ENCODE measurements at places on chromosomes 6 and 20.

GRCh38 chr20:479487-479886 lies 17.2 kb upstream of the TBC1D20 start:
- no peak for DNase-seq

GRCh38 chr6:6968731-6969552 lies 138.8 kb upstream of the RREB1 start:
- no peak for DNase-seq

DNA sequence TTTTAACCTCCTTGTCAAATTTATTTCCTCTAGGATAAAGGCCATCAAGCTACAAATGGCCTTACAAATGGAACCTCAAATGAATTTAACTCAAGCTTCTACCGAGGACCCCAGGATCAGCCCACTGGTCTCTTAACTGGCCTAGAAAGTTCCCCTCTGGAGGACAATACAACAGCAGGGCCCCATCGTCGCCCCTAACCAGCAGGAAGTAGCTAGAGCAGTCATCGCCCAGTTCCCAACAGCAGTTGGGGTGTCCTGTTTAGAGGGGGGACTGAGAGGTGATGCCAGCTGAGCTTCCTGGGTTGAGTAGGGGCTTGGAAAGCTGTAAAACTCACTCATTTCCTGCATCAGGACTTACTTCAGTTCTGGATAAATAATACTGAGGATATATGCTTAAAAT lies 25.6 kb downstream of the CEP85L start:
- DNase-seq: no peak

DNA sequence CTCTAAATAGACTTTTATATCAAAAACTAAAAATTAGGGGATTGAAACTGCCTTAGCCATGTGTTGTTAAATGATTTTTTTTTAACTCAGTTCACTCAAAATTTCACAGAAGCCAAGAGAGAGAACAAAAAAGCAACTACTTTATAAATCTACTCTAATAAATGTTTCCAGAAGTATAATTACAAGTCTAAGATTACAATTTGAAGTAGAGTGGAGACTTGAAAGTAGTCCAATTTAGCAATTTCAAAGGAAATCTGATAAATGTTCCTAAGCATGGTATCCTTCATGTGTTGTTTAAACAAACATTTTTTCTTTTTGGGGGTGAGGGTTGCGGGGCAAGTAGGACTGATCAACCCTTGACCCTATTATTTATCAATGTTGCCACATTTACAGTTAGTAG lies 72.6 kb downstream of the PHIP start:
- no peak for DNase-seq

DNA sequence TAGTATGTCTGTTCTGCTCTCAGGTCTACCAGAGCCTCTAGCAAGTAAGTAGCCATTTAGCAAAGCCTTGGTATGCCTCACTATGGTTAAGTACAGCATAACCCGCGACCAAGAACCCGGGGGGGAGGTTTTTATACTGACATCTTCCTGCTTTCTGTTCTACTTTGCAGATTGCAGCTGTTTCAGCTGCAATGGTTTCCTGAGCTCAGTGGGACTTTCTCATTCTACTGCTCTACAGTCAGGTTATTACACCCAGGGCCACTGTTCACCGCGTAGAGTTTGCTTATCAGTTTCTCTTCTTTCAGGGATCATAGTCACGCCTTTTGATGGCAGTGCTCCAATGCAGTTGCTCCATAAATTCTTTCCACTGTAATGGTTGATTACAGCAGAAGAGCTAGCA lies 631.3 kb downstream of the TFAP2A start:
- DNase-seq: no peak

DNA sequence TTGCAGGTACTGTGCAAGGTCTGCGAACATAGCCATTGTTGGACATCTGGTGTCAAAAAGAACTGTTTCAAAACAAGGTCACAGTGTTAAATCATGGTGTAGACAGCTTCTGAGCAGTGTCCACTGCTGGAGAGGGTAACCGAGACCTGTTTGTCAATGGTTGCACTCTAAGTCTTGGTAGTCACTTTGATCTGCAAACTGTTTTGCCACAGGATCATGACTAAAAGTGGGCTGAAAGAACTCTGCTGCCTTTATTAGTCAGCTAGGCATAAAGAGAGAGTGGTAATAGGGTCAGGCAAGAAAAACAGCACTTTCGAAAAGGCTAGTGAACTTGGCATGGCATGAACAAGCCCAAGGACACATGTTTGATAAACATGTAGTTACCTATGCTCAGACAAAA lies 552.3 kb upstream of the CITED2 start:
- DNase-seq: no peak

DNA sequence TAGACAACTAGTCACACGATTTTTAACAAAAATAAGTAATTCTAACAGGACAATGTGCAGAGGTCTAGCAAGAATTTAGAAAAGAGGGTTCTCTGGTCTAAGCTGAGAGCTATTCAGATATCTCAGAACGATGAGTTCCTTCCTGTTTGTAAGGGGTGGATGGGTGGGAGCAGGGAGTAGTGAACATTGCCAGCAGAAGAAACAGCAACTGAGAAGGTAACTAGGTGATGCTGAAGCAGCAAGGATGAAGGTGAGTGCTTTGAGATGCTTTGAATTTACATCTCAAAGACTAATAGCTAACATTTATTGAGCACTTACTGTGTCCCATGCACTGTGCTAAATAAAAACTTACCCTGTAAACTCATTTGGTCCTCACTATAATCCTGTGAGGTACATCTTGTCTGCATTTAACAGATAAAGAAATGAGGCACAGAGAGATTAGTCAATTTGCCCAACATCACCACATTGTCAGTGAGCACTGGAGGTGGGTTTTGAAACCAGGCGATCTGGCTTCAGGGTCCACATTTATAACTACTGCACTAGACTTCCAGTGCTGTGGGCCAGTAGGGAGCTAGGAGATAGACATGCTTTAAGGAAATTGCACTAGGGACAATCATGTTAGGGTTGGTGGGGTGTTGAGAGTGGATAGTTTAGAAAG lies 15.7 kb downstream of the BRD2 start:
- no peak for DNase-seq

DNA sequence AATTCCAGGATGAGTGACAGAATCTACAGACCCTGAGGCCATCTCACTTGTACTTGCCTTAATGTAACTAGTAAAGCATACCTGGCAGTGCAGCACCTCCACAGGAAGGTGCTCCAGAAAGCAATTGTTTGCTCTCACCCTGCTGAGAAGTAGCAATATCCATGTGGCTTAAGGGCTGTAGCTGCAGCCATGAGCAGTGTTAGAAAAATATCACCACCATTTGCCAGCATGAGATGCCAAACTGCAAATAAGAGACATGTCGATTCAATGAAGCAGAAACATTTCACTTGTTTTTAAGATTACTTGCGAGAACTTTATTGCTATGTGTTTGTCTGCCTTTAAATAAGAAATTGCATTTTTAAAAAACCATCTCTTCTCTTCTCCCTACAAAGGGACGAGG lies 151.5 kb downstream of the PRL start:
- DNase-seq: no peak

DNA sequence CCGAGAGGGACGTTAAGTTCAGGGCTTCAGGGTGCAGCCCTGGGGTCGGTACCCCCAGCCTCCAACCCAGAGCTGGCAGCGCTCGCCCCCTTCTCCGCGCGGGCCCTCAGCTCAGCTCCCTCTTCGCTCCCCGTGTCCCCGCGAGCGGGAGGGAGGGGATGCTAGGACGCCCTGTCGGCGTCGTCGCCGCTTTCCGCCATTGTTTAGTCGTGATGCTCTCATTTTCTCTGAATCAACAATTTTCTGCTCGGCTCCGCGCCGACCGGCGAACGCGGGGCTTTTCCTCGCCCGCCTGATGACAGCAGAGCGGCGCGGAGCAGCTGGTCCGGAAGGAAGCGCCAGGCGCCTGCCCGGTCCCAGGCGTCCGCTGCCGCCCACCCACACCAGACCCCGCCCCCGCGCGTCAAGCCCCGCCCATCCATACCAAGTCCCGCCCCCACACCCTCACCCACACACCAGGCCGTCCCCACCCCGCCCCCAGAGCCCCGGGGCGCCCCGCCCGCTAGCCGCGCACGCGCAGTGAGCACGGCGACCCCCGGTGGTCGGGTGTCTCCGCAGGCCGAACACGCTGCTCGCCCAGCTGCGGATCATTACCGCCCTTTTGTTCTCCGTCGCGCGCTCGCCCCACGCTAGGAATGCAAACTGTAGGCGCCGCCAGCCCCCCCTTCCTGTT lies 50.1 kb upstream of the SLC32A1 start:
- DNase-seq: peak; percentile 9

DNA sequence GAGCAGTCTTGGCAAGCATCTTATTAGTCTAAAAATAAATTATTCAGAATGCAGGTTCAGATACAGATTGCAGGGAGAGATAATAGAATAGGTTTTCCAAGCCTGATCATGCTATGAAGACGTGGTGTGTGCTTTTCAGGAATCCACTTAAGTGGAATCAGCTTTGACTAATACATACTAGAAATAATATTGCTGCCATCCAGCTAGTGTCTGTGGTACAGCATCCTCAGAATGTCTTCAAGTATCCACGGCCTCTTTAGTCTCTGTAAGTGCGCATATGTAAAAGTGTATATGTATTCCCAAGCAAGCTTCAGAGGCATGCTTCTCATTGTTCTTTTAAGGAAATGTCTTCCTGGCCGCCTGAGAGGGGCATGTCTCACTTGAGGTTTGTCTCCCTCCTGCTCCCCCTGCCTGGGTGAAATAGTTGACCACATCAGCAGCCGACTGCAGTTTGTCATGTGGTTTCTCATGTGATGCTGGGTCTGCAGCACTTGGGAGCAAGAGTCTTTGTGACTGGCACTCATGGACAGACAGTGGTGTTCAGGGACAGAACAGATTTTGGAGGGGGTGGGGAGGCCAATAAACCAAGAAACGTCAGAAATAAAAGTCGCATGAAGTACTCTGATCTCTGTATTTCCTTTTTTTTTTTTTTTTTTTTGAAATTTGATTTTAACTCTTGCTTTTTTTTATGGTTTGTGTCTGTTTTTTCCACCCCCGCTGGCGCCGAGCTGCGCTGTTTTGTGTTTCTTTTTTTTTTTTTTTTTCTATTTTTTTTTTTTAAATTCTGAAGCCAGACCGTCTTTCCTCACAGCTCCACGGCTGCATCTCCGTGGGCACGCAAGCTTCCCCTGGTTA lies 150.8 kb downstream of the PRL start:
- DNase-seq: no peak

- no peak for DNase-seq
These were observed 420.5 kb upstream of the SOX4 start for GRCh38 chr6:21173031-21173430.

GRCh38 chr6:56235245-56235644 lies 12.1 kb downstream of the COL21A1 start:
- no peak for DNase-seq

- no peak for DNase-seq
These were observed 482.7 kb upstream of the JARID2 start for GRCh38 chr6:14763139-14763538.

DNA sequence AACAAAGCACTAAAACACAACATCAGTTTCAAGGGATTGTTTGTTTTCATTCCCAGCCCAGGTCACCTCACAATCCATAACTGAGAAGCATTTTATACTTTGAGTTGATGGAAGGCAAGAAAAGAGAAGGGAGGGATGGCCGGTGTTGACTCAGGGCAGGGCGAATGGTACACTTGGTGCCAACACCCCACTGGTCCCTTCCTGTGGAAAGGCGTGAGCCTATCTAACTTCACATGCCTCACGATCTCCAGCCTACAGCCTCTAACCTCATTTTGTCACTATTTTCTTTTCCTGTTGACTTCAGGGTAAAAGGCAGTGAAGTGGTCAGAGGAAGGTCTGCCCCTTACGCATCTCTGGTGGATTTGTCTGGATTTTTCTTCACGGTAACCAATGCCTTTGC lies 53.5 kb upstream of the SASH1 start:
- no peak for DNase-seq

DNA sequence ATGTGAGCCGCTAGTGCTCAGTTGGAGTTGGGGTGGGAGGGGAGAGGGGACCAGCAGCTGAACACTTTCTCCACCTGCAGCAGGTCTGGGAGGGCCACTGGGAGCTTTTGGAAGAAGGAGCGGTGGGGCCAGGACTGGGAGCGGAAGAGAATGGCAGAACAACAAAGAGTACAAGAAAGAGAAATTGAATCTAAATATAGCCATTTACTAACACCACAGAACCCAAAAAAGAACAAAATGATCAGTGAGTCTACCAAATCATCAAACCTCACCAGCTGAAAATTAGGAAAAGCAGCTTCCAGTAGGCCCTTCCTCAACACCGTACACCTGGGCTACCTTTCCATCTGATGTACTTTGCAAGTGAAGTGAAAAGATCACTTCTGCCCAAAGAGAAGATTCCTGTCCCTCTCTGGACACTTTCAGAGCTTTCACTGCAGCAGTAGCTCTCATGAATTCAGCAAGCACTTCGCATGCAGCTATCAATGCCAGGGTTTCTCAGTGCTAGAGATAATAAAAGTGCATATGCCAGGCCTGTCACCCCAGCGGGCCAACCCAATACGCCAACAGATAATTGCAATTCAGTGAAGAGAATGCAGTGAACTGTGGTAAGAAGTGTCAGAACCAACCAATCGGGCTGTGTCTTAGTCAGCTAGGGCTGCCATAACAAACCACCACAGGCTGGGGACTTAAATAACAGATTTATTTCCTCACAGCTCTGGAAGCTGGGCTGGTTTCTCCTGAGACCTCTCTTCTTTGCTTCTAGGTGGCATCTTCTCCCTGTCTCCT lies 597 bp downstream of the LY86 start:
- no peak for DNase-seq

GRCh38 chr6:138162955-138163575 lies 1.3 kb downstream of the ARFGEF3 start:
- DNase-seq: no peak

GRCh38 chr20:49713753-49714712 lies at the start of gene B4GALT5:
B4GALT5 (minus strand) TSS chr20:49713878; CDS start chr20:49713690, 188 bp downstream.
- DNase-seq: peak; percentile 38

DNA sequence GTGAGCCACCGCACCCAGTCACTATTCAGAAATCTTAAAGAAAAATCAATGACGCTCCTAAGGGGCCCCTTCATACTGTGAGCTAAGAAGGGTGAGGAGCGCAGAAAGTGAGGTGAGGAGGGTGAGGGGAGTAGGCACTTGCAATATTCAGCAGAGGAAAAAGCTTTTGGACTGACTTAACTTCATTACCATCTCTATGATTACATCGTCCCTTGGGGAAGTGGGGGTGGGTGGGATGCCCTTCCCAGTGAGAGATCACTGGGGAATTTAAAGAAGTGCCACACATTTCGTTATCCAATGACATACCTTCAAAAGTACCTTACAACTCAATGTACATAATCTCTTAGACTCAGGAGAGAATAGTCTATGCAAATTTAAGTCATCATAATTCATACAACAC lies 46.5 kb downstream of the SMLR1 start:
- DNase-seq: no peak

- DNase-seq: no peak
These were observed 20.4 kb upstream of the BPIFB1 start for GRCh38 chr20:33262658-33263065.

- DNase-seq: no peak
These were observed 33.3 kb downstream of the SLX4IP start for GRCh38 chr20:10468340-10468845.
